K562 (cell line): ENCODE measurements at places on chromosomes 11 and 22. TPM values are rescaled to one million over a fixed set of nuclear protein-coding genes. Genes with fewer than 3 reads are reported as not detected.

- H3K4me1 ChIP-seq: peaks cover 25% of the 10 kb centered on the region
- no peaks in the 10 kb centered on the region for H3K27me3 ChIP-seq
- H3K4me3 ChIP-seq: no peak overlapping the region
- H3K27ac ChIP-seq: peak overlapping the region; percentile 70
- peak; percentile 78 for DNase-seq
Observed at GRCh38 chr11:72411623-72412419, 22.5 kb downstream of the CLPB start.

- H3K27ac ChIP-seq: no peak overlapping the region
Observed at GRCh38 chr11:67698247-67698646, 23.8 kb upstream of the ALDH3B2 start.

DNA sequence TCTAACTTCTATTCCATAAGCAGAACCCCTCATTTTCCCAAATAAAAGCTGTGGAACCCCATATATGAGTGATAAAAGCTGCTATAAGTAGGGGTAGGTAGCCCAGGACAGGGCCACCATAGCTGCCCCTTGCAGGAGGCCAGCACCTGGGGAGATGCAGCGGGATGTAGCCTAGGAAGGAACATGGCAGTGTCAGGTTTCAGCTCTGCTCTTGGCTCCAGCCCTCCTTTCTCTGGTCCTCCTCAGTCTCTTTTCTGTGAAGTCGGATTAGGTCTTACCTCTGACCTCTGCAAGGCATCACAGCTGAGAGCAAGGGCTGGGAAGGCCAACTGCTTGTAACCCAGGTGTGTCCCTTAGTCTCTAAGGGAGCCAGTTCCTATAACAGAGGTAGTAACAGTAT lies 135.6 kb downstream of the NAV2 start:
- H3K27ac ChIP-seq: no peak overlapping the region
- H3K36me3 ChIP-seq: no peaks in the 10 kb centered on the region
- no peak overlapping the region for H3K4me3 ChIP-seq
- DNase-seq: no peak
- no peaks in the 10 kb centered on the region for H3K27me3 ChIP-seq
- H3K4me1 ChIP-seq: no peaks in the 10 kb centered on the region

GRCh38 chr11:1333091-1333772 lies 23.8 kb upstream of the TOLLIP start:
- no peak overlapping the region for H3K27ac ChIP-seq
- peaks cover 8% of the 10 kb centered on the region for H3K27me3 ChIP-seq
- no peak overlapping the region for H3K4me3 ChIP-seq

DNA sequence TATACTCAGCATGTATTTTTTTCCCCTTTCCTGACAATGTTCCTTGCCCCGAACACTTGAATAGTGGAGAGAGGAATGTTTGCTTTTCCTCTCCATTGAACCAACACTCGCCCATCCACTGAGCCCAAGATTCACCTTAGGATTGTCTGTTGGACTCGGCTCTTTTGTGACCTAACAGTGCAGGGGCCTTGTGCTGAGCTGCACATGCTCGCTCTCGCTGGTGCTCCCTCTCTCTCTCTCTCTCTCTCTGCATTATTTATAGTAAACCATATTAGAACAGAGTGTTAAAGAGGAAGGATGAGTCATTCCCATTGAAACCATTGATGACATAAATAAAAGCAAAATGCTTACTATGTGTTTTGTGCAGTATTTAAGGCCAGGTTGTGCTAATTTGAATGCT lies 20.7 kb downstream of the ZBTB16 start:
- peaks cover 9% of the 10 kb centered on the region for H3K4me1 ChIP-seq
- no peak for DNase-seq
- no peaks in the 10 kb centered on the region for H3K36me3 ChIP-seq
- H3K4me3 ChIP-seq: no peak overlapping the region
- H3K27me3 ChIP-seq: peaks cover 17% of the 10 kb centered on the region

GRCh38 chr11:102603091-102603490 lies 22.0 kb downstream of the MMP20 start:
- H3K4me1 ChIP-seq: peaks cover 2% of the 10 kb centered on the region; the same call in 1 of the 3 replicates
- H3K4me3 ChIP-seq: no peak overlapping the region
- no peak overlapping the region for H3K27ac ChIP-seq
- peaks cover 3% of the 10 kb centered on the region; the same call in 1 of the 3 replicates for H3K27me3 ChIP-seq
- no peak for DNase-seq

DNA sequence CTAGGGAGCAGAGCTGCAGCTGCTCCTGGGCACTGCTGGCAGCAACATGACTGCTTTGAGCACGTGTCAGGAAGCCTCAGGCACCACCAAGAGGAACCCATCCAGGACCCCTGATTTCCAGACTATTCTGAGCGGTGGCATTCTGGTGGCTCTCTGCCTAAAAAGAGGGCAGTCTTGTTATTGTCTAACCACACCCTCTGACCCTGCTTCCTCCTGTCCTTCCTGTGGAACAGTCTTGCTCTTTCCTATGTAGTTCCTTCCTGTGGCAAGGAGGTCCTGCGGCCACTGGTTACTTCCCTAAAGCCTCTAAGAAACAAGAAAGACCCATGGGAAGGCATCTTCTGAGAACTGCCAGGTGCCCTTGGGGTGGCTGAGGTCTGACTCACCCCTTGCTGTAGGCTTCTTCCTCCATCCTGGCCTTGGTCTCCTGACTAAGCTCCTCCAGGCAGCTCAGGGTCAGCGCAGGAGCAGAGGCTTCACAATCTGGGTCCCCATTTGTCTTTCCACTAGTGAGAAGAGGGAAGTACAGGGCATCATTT lies 13.1 kb upstream of the LYVE1 start:
- peaks cover 15% of the 10 kb centered on the region for H3K4me1 ChIP-seq
- no peak overlapping the region for H3K4me3 ChIP-seq
- H3K27ac ChIP-seq: no peak overlapping the region; the same call in 2 of the 3 replicates
- no peaks in the 10 kb centered on the region for H3K27me3 ChIP-seq

DNA sequence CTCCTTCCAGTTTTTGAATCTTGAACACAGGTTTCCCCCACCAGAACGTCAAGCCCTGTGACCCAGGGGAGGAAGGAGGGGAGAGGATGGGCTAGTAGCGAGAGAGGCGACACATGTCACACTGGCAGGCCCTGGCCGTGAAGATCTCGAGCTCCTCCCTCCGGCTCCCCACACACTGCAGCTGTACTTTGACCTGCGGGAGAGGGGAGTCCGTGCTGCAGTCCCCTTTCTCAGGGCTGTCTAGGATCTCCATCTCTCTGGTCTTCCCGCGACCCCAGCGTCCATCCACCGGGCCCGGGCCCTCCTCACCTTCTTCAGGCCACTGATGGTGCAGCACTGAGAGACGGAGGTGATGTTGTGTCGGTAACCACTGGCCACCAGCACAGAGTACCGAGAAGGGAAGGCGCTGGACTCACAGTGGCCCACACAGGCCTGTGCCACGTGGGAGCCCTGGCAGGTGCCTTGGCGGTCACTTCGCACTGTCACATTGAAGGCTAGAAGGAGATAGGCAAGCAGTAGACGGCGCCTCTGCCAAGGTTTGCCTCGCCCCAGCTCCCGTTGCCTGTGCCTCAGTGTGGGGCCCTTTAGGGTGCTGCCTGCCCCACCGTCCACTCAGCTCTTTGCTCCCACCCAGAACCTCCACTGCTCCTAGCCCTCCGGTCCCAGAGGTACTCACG lies 873 bp downstream of the GPHA2 start:
- no peak overlapping the region for H3K4me3 ChIP-seq
- H3K27ac ChIP-seq: no peak overlapping the region
- DNase-seq: no peak
- peaks cover 7% of the 10 kb centered on the region; the same call in 1 of the 3 replicates for H3K36me3 ChIP-seq
- peaks cover 28% of the 10 kb centered on the region for H3K4me1 ChIP-seq

DNA sequence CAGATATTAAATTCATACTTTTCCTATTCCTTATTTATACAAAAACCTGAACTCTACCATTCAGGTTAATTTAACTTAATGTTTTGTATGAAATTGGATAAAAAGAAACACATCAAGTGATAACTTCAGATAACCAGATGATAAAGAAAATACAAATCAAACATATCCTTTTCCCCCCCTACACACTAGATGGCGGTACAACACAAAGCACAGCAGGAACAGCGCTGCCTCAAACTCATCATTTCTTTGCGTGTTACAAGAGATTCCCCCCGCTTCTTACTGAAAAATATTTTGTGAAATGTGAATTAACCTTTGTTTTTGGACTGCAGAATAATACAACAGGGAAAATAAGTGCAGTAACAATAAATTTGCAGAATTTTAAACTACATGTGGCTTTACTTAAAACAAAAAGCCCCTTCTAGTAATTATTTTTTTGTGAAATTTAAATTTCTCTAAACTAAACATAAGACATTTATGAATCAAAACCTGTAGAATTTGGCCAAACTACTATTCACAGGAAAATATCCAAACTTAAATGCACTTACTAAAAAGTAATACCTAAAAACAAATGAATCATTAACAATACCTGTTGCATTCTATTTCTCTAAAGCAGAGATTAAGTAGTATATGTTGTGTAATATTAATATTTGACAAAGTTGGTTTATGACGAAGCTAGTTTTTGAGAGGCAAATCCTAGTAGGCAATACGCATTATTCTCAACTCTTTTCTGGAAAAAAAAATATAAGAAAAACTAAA lies 74.4 kb downstream of the ARHGAP32 start:
- DNase-seq: peak; percentile 13
- no peak overlapping the region for H3K27ac ChIP-seq
- no peaks in the 10 kb centered on the region for H3K4me1 ChIP-seq
- H3K36me3 ChIP-seq: no peaks in the 10 kb centered on the region

- H3K27me3 ChIP-seq: no peaks in the 10 kb centered on the region
- no peak overlapping the region for H3K4me3 ChIP-seq
- H3K27ac ChIP-seq: no peak overlapping the region
- DNase-seq: no peak
Observed at GRCh38 chr11:14334893-14335292, 24.1 kb downstream of the RRAS2 start.

GRCh38 chr22:50506611-50507420 lies 686 bp downstream of the LMF2 start:
- H3K36me3 ChIP-seq: peaks cover 29% of the 10 kb centered on the region; the same call in 1 of the 3 replicates
- peak overlapping the region; percentile 87 for H3K4me3 ChIP-seq
- peak overlapping the region; percentile 74 for H3K27ac ChIP-seq
- DNase-seq: no peak
- peaks cover 27% of the 10 kb centered on the region for H3K4me1 ChIP-seq
- no peaks in the 10 kb centered on the region for H3K27me3 ChIP-seq

- no peak overlapping the region for H3K27ac ChIP-seq
- no peak overlapping the region for H3K4me3 ChIP-seq
- H3K27me3 ChIP-seq: no peaks in the 10 kb centered on the region; the same call in 1 of the 2 replicates
- no peaks in the 10 kb centered on the region for H3K36me3 ChIP-seq
Observed at GRCh38 chr11:135019343-135019871, 607.4 kb upstream of the B3GAT1 start.

GRCh38 chr11:110883256-110883655 lies 171.0 kb upstream of the ARHGAP20 start:
- no peak for DNase-seq
- no peaks in the 10 kb centered on the region for H3K4me1 ChIP-seq
- H3K4me3 ChIP-seq: no peak overlapping the region
- H3K27me3 ChIP-seq: no peaks in the 10 kb centered on the region
- no peak overlapping the region for H3K27ac ChIP-seq

DNA sequence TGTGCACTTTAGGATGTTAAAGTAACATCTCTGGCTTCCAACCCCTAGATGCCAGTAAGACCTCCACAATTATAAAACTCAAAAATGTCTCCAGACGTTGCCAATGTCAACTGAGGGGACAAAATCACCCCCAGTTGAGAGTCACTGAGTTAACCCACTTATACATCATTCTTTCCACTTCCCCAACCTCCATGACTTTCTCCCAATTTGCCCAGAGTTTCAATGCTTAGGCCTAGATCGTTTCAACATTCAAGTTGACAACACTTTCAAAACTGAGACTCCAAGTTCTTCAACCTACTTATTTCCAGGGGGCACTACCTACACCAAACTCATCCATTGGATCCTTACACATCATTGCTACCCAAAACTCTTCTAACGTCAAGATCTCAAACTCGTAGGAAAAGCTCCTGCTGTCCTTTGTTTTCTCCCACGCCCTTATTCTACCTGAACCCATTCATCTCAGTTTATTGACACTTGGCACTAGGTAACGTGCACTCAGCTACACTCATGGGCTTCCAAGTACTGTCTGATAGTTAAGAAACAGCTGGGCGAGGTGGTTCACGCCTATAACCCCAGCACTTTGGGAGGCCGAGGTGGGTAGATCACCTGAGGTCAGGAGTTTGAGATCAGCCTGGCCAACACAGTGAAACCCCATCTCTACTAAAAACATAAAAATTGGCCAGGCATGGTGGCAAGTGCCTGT lies 24.5 kb downstream of the RBFOX2 start:
- no peaks in the 10 kb centered on the region for H3K27me3 ChIP-seq
- H3K27ac ChIP-seq: no peak overlapping the region
- H3K4me3 ChIP-seq: no peak overlapping the region
- DNase-seq: no peak

GRCh38 chr22:38758276-38758945 lies 2.6 kb upstream of the SUN2 start:
- H3K36me3 ChIP-seq: peaks cover 5% of the 10 kb centered on the region; the same call in 1 of the 3 replicates
- H3K27me3 ChIP-seq: no peaks in the 10 kb centered on the region
- H3K4me1 ChIP-seq: peaks cover 47% of the 10 kb centered on the region
- peak; percentile 20 for DNase-seq
- no peak overlapping the region for H3K27ac ChIP-seq

GRCh38 chr11:72472765-72473164 lies 38.4 kb upstream of the CLPB start:
- H3K4me3 ChIP-seq: no peak overlapping the region
- H3K27me3 ChIP-seq: peaks cover 31% of the 10 kb centered on the region
- no peaks in the 10 kb centered on the region for H3K36me3 ChIP-seq
- DNase-seq: no peak
- H3K27ac ChIP-seq: no peak overlapping the region

DNA sequence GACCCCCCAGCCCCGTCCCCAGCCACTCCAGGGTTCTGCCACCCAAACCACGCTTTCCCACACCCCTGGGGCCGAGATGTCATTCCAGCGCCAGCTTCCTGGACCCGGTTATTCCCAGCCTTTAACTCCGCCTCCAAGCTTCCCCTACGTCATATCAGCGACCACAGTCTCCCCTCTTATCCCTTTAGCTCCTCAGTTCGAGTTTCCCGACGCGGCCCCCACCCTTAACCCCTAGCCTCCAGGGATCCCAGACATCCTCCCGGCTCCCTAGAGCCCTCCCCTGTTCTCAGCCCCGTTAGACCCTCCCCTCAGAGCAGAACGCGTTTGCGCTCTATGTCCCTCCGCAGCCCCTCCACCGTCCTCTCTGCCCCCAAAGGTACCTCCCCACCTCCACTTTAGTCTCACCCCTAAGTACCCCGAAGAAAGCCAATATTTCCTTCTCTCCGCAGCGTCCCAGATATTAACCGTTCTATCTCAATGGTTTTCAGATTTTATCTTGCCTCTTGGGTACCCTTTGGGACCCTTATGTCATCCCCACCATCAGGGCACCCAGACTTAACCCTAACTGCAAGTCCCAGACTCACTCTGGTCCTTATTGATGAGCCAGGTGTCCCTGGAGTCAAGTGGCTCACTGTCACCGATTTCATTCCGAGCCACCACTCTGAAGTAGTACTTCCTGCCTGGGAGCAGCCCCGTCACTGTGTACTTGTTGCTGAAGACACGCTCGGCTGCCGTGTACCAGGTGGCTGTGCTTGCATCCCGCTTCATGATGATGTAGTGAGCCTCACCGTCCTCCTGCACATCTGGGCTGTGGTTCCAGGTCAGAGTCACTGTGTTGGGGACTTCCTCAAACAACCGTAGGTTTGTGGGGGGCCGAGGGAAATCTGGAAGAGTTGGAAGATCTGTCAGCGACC lies 8.0 kb downstream of the TMEM86A start:
- H3K4me3 ChIP-seq: no peak overlapping the region
- no peaks in the 10 kb centered on the region for H3K36me3 ChIP-seq
- no peak for DNase-seq
- H3K27me3 ChIP-seq: peaks cover 56% of the 10 kb centered on the region
- peaks cover 4% of the 10 kb centered on the region; the same call in 2 of the 3 replicates for H3K4me1 ChIP-seq
- H3K27ac ChIP-seq: no peak overlapping the region

The PLXNB2 gene
- 45.1 and 48.0 TPM in 2 replicates for total RNA-seq

The SPDYC gene
- total RNA-seq: 15.1 and 15.9 TPM in 2 replicates

The ROBO4 gene
- total RNA-seq: 0.04 TPM in 1 of 2 replicates, not detected in the other

The CRYBB3 gene
- total RNA-seq: not detected in 2 replicates

The LRRC10B gene
- not detected in 2 replicates for total RNA-seq

The COA4 gene
- total RNA-seq: 128 and 131 TPM in 2 replicates

The IFITM10 gene
- 0.13 TPM in 1 of 2 replicates, not detected in the other for total RNA-seq

The SLC22A12 gene
- total RNA-seq: not detected in 2 replicates
